ENCODE measurements at places on chromosomes 11 and 22.
A peak's percentile ranks its signal among the peaks of the same experiment; 100 is the strongest.

DNA sequence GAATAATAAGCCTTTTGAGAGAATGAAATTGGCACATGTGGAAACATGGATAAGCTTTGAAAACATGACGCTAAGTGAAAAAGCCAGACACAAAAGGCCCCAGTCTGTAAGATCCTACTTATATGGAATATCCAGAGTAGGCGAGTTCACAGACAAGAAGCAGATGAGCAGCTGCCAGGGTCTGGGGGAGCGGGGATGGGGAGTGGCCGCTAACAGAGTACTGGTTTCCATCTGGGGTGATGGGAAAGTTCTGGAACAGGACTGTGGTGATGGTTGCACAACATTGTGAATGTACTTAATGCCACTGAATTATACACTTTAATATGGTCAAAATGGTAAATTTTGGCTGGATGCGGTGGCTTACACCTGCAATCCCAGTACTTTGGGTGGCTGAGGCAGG is 126.5 kb downstream of the SPATA19 start:
- no peak for DNase-seq

DNA sequence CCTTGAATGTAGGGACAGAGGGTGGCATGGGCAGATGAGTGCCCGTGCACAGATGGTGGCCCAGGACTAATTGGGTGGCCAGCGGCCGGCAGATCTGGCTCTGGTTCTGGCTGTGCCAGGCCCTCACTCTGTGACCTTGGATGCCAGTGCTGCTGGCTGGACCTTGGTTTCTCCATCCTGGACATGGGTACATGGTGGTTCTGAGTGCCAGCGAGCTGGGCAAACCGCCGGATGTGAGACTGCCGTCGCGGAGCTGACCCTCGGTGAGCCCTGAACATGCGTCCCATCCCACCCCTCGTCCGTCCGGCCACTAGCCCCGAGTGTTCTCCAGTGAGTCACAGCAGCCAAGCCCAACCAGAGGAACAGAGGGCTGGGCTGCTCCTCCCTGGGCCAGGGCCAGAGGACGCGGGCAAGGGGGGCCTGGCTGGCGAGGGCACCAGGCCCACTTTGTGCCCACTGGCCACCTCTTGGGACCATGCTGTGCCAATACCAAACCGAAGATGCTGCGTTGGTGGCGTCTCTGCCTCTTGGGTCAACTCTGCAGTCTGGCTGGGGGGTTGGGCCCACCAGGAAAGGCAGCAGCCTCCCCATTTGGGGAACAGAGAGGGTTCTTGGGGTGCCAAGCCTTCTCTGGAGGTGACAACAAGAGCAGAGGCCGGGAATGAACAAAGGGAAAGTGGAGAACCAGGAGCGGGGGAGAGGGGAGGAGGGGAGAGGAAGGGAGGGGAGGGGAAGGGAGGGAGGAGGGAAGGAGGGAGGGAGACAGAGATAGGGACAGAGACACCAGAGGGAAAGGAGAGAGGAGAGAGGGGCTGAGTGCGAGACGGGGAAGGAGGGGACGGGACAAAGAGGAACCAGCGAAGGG is 10.7 kb downstream of the LSP1 start:
- peak; percentile 86 for DNase-seq

DNA sequence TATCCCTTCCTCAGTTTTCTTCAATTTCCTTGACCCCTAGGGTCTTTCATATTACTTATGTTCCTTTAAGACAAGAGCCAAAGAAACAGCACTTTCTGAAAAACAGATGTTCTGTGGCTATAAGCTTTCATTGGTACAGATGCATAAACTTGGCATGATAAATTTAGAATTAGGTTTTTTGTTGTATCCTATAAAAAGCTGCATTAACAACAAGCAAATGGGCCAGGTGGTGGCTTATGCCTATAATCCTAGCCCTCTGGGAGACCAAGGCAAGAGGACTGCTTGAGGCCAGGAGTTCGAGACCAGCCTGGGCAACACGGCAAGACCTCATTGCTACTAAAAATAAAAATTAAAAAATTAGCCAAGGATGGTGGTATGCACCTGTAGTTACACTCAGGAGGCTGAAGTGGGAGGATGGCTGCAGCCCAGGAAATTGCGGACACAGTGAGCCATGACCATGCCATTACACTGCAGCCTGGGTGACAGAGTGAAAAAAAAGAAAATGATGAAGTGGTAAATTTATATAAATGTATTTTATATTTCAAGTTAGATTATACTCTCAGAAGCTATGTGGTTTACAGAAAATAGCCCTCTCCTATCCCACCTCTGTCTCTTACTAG is 18.3 kb downstream of the KMT5B start:
- DNase-seq = no peak

DNA sequence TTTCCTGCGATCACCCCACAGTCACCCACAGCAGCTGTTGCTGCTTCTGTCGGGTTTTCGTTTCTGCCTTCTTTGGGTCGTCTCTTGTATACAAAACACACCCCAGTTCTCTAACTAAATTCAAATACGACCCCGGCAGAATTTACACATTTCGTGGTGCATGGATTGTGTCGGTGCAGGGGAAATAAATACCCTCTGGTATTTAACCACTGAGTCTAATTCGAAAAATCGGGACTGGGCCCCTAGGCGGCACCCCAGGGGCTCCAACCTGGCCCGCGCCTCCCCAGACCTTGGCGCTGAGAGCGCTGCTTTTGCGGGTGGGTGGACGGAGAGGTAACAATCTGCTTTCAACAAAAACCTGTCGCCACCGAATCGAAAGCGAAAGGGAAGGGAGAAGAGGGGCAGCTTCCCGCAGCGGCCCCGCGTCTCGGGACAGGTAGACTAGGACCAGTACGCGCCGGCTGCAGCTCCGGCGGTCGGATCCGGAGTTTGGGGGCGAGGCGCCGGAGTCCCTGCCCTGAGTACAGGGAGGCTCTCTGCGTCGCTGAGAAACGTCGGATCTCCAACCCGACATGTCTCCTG is 4.4 kb downstream of the ALX4 start:
- no peak for DNase-seq

- no peak for DNase-seq
Measured at GRCh38 chr22:50606946-50607658, 6.5 kb downstream of the MAPK8IP2 start.

Measured in suppressor macrophage treated with lipopolysaccharide for 4 hours (primary cell).